ENCODE measurements at places on chromosomes 2 and 18. TPM values are rescaled to one million over a fixed set of nuclear protein-coding genes. Genes with fewer than 3 reads are reported as not detected.

Gene SCYGR4
- total RNA-seq, result 1.3 TPM

DNA sequence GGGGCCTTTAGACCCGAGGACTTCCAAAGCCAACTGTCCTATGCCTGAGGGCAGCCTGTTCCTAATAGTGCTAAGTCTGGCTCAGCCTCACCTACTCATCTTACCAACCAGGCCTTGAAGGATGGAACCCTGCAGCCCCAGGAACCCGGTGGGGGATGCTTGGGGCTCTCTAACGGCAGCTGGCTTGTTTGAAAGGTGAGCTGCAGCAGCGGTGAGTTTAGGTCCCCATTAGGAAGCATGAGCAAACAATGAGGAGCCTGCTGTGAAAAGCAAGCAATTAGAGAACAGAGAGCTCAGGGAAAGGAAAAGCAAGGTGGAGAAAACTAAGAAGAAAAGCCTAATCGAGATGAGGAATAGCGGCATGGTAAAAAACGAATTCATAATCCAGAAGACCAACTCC lies 39.9 kb downstream of the SP110 start:
- DNase-seq, result no peak

DNA sequence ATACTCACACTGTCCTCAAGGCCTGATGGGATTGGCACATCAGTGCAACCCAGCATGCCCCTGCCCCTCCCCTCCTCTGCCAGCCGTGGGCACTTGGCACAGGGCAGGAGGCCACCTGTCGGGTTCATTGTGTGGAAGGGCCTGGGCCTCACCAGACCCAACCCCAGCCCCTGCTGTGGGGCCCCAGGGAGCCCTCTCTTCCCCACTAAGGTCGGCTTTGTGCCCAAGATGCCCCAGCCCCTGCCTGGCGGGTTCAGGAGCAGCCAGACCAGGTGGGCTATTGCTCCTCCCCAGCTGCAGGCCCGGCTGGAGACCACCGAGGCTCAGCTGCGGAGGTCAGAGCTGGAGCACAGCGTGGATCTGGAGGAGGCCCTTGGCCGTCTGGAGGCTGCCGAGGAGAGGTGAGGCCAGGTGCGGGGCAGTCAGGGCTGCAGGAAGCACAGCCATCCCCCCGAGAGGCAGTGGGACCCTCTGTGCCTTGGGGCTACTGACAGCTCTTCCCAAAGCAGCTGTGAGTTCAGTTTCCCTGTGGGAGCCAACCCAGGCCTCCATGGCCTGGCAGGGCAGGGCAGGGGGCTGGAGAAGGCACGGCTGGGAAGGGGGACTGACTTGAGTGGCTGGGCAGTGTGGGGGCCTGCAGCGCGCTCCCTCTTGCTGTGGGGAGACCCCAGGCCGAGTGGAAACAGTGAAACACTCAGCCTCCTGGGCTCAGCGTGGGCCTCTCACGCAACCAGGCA lies 16.3 kb downstream of the CROCC2 start:
- DNase-seq, result peak; percentile 66

Gene SCG2
- not detected for total RNA-seq

DNA sequence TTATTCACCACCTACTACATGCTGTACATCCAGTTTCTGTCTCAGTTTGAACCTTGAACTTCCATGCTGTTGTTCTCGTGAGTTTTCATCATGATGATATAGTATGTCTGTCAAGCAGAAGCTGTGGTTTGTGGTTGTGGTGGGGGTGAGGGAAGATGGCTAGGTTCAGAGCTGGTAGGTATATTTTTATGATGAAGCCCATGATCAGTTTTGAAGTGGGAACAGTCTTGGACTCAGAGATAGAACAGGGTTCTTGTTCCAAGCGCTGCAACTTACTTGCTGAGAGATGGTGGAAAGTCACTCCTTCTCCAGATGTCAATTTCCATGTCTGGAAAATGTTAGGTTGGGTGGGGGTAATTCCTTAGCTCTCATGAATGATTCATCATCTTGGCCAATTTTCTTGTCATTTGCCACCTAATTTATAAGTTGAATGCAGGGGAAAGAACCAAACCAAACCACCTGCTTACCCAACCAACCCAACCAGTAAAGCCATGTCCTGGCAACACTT lies 21.6 kb downstream of the PMAIP1 start:
- DNase-seq, result no peak

Gene ERICH2
- total RNA-seq, result not detected

- DNase-seq, result no peak
Measured at GRCh38 chr2:38237311-38237710, 139.8 kb downstream of the ATL2 start.

Gene SERPINB10
- not detected for total RNA-seq

Gene ACMSD
- total RNA-seq, result not detected

DNA sequence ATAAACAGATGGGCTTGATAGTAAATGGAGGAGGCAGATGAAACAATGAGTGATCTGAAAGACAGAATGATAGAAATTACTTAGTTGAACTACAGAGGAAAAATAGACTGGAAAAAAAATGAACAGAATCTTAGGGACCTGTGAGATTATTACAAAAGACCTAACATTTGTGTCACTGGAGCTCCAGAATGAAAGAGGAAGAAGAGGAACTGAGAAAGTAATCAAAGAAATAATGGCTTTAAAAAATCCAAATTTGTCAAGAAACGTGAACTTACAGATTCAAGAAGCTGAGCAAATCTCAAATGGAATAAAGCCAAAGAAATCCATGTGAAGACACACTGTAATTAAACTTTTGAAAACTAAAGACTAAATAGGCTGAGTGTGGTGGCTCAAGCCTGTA lies 28.3 kb downstream of the EVA1A start:
- no peak for DNase-seq

DNA sequence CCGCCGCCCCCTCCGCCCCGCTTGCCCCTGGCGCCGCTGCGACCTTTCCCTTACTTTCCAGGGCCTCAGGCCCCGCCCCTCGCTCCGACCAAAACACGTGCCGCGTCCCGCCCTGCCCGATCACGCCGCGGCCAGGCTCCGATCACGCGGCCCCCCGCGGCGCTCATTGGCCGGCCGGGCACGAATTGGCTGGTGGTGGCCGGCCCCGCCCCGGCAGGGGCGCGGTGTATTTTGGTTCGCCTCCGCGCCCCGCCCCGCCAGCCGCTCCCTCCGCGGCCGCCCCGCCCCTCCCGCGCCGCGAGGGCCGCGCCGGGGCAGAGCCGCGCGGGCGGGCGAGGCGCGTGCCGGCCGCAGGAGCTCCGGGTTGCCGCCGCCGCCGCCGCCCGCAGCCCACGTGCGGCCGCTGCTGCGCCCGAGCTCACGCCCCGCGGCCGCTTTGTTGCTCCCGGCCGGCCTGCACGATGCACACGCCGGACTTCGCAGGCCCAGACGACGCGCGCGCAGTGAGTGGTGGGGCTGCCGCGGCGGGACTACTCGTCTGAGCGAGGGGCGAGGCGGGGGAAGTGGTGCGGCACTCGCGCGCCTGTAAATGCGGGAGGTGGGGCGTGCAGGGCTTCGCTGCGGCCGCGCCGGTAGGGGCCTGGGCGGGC lies at the start of gene KLF11:
Gene KLF11, plus strand, starts transcription at position 295 of the 650 bp plus-strand sequence. Its CDS starts 167 bp downstream, at position 462.
- DNase-seq, result peak; percentile 96

DNA sequence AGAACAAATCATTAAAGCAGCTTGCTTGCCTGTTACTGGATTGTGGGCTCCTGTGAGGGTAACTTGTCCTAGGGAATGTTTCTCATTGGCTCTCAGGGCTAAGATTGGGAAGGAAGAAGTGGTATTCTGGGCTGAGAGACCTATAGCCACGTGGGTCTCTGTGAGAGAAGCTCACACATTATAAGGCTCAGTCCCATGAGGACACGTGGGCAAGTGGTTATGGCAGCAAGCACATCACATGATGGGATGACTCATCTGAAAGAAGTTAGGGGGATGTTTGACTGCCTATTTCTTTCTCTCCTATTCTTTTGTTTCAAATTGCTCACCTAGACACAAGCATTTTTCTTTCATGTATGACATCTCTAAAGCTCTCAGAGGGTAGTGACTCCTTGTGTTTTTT lies 418.0 kb upstream of the ST6GAL2 start:
- no peak for DNase-seq

Gene MBOAT2
- 55.8 TPM for total RNA-seq

Gene IL1RL1
- 1.1 TPM for total RNA-seq
